ENCODE measurements at places on chromosomes 4 and X.

- DNase-seq, result no peak
These were observed 745.4 kb downstream of the TECRL start for GRCh38 chr4:63663870-63664269.

DNA sequence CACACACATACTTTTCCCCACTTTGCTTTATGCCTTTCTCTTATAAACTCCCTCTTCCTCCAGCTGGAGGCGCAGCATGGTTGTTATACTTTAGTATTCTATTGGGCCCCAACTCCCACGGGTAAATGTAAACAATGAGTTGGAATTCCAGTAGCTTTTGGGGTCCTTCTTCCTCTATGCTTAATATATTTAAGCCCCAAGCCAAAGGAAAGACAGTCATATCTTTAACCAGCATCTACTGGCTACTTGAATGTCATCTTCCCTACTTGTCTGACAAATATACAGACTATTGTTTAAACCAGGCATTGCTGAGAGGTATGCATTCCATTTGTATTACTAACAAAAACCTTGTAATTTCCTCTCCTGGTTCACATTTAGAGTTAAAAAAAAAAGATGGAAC, 72.9 kb downstream of the WDR19 start:
- no peak for DNase-seq

GRCh38 chr4:57151481-57151880, 41.3 kb upstream of the IGFBP7 start:
- no peak for DNase-seq

DNA sequence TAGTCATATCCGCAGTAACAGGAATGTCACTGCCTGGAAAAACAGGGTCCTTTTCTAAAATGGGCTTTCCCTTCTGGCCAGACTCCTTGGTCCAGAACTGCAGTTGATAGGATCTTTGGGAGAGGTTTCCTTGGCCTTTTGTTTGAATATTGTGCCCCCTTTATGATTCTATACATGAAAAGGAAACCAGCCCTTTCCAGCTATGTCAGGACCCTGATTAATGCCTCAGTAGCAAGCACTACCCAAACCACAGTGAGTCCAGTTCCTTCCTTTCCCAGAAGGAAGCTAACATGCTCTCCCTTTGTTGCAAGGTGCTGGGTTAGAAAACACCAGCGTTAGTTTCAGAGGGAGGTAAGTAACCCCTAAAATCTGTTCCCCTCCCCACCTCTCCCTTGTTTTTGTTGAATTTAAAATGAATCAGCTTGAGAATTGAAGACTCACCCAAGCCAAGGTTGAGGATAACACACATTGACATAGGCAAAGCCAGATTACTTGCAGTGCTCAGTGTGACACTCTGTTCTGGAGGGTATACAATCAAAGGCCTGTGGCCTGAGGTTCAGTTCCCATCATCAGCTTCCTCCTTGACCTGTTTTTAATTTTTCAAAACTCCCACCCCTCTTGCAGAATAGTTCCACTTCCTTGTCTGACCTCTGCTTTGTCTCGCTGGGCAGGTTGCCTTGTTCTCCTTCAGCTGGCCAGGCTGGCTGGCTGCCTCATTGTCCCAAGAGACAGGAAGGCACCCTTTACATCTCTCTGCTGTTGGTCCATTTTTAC, 87.6 kb upstream of the PLAC1 start:
- no peak for DNase-seq

- DNase-seq, result no peak
These were observed 359.2 kb upstream of the TEX13C start for GRCh38 chrX:124960454-124960853.

GRCh38 chr4:8689741-8690140, 97.2 kb downstream of the CPZ start:
- no peak for DNase-seq

DNA sequence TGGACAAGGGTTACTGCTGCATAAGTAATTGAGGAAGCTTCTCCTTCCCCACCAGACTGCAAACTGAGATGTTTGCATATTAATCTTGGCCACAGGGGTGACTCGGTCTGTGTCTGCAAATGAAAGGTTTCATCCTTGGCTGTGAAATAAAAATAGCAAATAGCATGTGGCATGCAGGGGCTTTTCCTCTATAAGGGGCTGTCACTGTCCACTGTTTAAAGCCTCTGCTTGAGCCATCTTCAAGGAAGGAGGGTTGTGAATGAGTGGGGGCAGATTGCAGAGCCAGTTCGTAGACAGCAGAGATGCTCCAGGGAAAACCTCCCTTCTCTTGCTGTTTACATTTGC, 33.3 kb downstream of the TMSB4X start:
- DNase-seq, result no peak

GRCh38 chrX:139795196-139795595, 87.2 kb upstream of the MCF2 start:
- no peak for DNase-seq

DNA sequence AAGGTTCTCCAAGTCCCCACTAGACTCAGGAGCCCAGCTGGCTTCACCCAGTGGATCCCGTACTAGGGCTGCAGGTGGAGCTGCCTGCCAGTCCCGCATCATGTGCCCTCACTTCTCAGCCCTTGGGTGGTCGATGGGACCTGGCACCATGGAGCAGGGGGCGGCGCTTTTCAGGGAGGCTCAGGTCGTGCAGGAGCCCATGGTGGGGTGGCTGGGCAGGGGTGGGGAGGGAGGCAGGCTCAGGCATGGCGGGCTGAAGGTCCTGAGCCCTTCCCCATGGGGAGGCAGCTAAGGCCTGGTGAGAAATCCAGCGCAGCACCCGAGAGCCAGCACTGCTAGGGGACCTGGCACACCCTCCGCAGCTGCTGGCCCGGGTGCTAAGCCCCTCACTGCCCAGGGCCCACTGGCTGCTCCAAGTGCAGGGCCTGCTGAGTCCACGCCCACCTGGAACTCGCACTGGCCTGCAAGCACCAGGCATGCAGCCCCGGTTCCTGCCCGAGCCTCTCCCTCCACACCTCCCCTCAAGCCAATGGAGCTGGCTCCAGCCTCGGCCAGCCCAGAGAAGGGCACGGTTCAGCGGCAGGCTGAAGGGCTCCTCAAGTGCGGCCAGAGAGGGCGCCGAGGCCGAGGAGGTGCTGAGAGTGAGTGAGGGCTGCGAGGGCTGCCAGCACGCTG, 72.7 kb upstream of the SLIT2 start:
- DNase-seq, result no peak

GRCh38 chr4:8378101-8378724, 62.3 kb downstream of the ACOX3 start:
- no peak for DNase-seq

DNA sequence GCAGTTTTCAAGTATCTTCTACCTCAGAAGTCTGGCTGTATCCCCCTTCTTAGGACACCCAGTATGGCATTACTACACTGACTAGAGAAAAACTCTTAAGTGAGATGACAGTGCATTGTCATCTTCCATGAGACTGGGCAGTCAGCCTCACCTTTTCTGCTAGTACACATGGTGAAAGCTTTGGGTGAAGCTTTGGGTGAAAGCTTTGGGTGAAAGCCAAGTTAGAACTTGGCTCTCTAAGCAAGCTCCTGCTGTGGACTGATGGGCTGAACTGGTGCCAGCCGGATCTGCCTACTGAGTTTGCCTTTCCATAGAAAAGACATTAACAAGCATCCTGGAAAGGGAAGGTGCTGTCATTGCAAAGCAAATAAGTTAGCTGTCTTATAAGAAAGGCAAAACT, 8.8 kb downstream of the EPHA5 start:
- DNase-seq, result peak; percentile 68

DNA sequence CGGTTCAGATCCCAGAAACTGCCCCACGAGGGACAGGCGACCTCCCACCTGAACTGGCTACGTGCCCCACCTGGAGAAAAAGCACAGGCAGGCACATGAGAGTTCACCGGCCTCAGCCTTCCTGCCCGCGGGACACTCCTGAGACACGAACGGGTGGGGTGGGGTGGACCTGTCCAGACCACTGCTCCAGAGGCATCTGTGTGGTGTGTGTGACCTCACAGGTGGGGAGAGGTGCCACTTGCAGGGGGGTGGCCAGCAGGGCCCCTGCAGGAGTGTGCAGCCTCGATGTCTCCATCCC, 18.5 kb downstream of the NELFA start:
- DNase-seq, result no peak

DNA sequence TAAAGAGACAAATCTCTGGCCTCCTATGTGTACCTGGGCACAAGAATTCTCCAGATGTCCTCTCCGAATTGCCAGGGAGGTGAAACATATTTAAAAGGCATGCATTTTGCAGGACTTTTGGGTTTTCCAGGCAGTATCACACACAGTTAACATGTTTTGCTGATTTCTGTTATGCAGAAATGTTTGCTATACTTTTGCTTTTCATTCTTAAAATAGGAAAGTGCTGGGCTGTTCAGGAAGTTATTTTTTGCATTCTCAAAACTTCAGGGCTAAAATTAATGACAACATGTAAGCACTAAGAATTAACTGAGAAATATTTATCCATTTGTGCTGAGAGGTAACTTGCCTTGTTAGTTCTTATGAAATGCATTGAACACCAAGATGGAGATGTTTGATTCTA, 390.7 kb upstream of the CTSO start:
- no peak for DNase-seq

DNA sequence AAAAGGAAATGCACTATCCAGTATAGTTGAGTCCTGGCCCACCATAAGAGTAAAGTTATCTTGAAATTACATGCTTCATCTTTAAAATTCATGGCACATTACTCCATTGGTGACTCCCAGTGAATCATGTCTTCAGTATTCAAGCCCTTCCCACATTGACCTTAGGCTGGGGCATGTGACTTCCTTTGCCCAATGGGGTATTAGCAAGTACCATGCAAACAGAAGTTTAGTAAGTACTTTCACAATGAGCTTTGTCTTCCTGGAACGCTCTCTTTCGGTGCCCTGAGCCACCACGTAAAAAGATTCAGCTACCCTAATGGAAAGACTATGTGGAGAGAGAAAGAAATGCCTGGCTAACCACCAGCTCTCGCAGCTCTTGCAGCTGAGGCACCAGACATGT, 235.4 kb downstream of the HNRNPD start:
- no peak for DNase-seq

DNA sequence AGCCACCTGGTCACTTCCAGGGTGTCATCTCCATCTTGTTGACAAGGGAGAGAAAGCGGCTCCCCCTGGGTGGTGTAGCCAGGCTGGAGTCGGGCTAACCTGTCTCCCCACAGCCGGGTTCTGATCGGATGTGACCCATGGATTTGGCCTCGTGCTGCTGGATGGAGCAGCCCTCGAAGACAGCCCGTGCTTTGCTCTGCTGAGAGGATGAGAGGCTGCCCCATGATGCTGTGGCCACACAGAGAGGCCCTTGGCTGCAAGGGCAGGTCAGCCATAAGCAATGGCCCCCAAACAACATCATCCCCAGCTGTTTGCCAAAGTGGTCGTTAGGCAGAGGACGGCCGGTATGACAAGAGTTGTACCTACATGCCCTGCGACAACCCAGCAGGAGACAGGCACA, 106.6 kb downstream of the HMX1 start:
- DNase-seq, result no peak

DNA sequence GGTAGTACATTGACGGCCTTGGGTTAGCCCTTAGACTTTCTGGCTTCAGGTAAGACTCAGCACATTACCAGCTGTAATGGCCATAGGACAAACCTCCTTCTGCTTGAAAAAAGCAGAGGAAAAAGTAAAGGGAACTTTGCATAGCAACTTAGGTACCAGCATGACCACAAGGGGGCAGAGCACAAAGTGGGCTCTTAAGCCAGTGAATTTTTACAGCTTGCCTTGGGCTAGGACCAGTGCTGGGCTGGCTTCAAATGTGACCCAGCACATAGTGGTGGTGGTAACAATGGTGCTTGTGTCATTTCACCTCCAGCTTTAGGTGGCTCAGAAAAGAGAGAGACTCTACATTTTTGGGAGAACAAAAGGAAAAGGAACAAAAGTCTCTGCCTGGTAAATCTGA, 66.1 kb downstream of the KLHL4 start:
- peak; percentile 3 for DNase-seq

- DNase-seq, result no peak
These were observed 57.6 kb upstream of the FAT1 start for GRCh38 chr4:186781032-186781917.
